ENCODE measurements at places on chromosomes 1 and 21. TPM values are rescaled to one million over a fixed set of nuclear protein-coding genes. Genes with fewer than 3 reads are reported as not detected.
A peak's percentile ranks its signal among the peaks of the same experiment; 100 is the strongest.

Gene ZBTB7B
- 7.8 TPM for polyA plus RNA-seq

- no peak for DNase-seq
These were observed 38.7 kb downstream of the JUN start for GRCh38 chr1:58745117-58745516.

GRCh38 chr1:237341391-237341790, 299.4 kb downstream of the RYR2 start:
- DNase-seq, result no peak

DNA sequence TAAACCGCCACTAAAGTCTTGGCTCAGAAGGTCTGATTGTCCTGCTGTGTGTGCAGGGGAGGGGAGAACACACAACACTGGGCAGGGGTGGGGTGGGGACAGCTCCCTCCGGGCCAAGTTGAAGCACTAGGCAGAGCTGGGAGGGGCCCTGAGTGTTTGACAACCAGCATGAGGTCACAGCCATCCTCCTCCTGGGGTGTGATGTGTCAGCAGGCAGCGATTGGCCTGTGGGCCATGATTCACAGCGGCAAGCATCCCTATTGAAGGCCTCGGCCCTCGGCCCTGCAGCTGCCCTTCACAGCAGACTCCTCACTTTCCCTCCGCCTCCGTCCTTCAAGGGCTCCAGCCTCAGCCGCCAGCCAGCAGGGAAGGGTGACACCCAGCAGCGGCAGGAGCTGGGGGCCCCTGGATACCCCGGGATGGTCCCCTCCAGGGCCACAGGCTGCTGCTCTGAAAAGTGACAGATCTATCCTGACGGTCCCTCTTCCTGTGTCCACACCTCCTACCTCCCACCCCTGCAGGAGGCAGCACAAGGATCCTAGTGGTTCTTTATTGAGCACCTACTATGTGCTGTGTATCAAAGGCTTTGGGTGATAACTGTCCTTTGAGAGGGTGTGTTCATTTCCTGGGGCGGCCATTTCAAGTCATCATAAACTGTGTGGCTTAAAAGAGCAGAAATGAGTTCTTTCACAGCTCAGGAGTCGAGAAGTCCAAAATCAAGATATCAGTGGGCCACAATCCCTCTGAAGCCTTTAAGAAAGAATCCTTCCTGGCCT, 66.0 kb upstream of the SLC25A33 start:
- DNase-seq, result peak; percentile 96

DNA sequence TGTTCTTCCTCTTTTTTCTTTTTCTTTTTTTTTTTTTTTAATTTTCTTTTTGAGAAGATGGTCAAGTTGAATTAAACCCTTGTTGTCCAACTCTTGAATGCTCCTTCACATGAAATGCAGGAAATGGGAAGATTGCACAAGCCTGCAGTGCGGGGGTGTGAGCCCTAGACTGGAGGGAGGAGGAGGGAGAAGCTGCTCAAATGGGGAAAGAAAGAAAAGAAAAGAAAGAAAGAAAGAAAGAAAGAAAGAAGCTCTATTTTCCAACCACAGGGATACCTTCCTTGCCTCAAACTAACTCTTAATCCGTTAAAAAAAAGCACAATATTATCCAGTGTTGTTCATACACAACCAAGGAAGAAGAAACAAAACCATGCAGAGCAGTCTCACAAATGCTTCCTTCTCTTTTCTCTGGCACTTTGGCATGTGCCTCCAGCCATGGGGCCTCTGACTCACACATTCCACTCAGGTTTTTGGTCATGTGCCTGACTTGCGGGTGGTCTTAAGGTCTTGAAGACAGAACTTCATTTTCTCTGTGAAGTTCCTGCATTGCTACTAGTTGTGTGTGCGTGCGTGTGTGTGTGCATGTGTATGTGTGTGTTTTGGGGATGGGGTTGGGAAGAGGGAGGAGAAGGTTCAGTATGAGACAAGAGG, 276.1 kb downstream of the RPS6KC1 start:
- peak; percentile 66 for DNase-seq
